ENCODE measurements at places on chromosomes 11 and 22. TPM values are rescaled to one million over a fixed set of nuclear protein-coding genes. Genes with fewer than 3 reads are reported as not detected.

Gene CCDC73
- polyA plus RNA-seq, result 0.05 TPM

Gene ACRV1
- polyA plus RNA-seq, result 0.34 TPM

Gene CARNS1
- polyA plus RNA-seq, result 73.3 TPM

Gene BEST1
- polyA plus RNA-seq, result 2.5 TPM

Gene PTPN5
- 0.20 TPM for polyA plus RNA-seq

Gene ARHGAP20
- polyA plus RNA-seq, result 8.7 TPM

Gene NXPE4
- polyA plus RNA-seq, result not detected

Gene C1QTNF4
- polyA plus RNA-seq, result 9.1 TPM

Gene C11orf16
- polyA plus RNA-seq, result not detected

Gene MUC6
- 0.25 TPM for polyA plus RNA-seq

All from forelimb muscle (tissue), 1 donor.